ENCODE measurements at places on chromosomes 4 and X.

GRCh38 chr4:77877771-77878565 is 15.3 kb downstream of the MRPL1 start:
- DNase-seq, result no peak

GRCh38 chrX:132088864-132089263 is 39.0 kb downstream of the FRMD7 start:
- no peak for DNase-seq

GRCh38 chr4:154707877-154708276 is 35.9 kb upstream of the LRAT start:
- no peak for DNase-seq

DNA sequence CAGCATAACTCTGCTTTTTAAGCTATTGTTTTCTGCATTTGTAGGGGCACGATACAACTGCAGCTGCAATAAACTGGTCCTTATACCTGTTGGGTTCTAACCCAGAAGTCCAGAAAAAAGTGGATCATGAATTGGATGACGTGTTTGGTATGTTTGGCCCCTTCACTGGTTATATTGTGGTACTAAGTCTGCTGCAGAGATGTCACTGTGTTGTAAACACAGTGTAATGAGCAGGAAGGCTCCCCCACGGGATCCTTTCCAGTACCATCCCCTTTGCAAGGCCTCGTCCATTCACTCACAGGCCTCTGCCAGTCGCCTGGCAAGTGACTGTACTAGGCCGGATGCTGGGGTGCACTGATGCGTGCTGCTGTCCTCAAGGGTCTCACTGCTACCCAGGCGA is 13.8 kb downstream of the CYP4V2 start:
- DNase-seq, result no peak

DNA sequence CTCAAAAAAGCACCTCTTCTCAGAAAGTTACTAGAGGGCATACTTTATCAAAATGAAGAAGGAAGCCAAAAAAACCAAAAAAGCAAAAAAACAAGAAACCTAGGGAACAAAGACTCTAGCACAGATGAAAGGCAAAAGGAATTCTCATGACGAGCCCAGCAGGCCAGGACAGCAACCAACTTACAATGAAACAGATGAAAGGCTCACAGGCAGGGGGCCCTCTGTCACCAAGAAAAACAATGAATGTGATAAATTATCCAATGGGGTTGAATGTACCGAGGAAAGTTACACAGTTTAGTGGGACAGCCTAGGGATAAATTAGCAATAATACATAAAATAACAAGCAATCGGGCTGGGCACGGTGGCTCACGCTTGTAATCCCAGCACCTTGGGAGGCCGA is 79.0 kb downstream of the GPR82 start:
- DNase-seq, result no peak

Measured in activated T-cell treated with anti-CD3 and anti-CD28 coated beads, Interleukin-2, amount 50 U/mL, for 48 hours (primary cell).